ENCODE measurements at places on chromosomes 11 and 22.

DNA sequence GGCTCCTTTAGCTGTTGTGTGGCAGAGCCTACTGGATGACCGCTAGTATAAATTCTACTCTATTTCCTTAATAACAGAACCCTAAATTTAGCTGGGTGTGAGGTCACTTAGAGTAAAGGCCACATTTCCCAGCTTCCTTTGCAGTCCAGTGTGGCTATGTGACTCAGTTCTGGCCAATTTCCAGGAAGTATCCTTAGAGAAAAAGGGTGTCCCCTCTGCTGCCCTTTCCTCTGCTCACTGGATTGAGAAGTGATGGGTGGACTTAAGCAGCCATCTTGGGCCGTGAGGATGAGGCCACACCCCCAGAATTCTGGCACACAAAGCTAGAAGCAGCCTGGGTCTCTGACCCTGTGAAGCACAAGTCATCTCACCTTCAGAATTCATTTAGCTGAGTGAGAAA lies 11.7 kb upstream of the RASD2 start:
- no peak for DNase-seq

DNA sequence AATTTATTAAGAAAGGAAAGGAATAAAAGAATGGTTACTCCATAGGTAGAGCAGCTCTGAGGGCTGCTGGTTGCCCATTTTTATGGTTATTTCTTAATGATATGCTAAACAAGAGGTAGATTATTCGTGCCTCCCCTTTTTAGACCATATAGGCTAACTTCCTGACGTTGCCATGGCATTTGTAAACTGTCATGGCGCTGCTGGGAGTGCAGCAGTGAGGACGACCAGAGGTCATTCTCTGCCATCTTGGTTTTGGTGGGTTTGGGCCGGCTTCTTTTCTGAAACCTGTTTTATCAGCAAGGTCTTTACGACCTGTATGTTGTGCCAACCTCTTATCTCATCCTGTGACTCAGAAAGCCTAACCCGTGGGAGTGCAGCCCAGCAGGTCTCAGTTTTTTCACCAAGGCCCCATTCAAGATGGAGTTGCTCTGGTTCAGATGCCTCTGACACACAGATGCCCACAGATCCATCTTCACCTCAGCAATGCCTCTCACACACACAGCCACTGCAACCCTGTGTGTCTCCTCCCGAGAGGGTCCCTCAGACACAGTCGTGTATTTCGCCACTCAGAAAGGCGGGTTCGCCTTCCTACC lies 16.4 kb upstream of the JAM3 start:
- no peak for DNase-seq

DNA sequence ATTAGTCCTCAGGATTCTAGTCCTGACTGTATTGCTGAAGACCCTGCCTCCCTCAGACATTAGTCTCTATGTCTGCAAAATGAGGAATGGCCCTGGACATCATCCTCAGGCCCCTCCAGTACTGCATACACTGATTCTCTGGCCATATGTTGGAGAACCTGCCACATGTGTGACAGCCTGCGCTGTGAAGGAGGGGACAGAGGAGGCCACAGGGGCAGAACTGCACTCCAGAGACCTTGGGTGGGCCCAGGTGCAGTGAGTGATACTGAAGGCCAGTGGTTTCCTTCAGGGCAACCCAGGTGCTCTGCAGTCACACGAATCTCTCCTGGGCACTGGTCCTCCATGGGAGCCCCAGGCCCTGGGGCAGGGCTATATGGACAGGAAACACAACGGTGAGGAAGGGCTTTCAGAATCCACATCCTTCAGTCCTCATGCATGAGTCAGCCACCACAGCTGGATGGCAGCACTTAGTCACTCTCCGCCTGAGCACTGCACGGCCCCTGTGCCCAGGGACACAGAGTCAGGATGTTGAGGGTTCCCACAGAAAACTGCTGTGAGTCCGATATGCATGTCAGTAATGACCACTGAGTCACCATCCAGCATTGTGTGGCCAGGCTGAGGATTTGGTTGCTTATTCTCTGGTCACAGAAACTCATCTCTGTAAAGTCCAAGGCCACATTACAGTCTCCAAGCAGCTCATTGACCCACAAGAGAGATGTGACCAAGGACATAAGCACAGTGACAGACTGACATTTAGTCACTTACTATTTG lies 39.7 kb downstream of the ME3 start:
- peak; percentile 39 for DNase-seq

- DNase-seq, result no peak
These were observed 89.6 kb downstream of the FANCF start for GRCh38 chr11:22536071-22536470.

GRCh38 chr11:21552911-21553310 lies 640.0 kb upstream of the ANO5 start:
- peak; percentile 7 for DNase-seq

- DNase-seq, result no peak
These were observed 61.5 kb downstream of the MYEOV start for GRCh38 chr11:69355346-69355940.

- DNase-seq, result no peak
These were observed 53.1 kb downstream of the MAP6 start for GRCh38 chr11:75615751-75616150.

GRCh38 chr11:91527380-91528030 lies 697.1 kb upstream of the FAT3 start:
- DNase-seq, result peak; percentile 40

DNA sequence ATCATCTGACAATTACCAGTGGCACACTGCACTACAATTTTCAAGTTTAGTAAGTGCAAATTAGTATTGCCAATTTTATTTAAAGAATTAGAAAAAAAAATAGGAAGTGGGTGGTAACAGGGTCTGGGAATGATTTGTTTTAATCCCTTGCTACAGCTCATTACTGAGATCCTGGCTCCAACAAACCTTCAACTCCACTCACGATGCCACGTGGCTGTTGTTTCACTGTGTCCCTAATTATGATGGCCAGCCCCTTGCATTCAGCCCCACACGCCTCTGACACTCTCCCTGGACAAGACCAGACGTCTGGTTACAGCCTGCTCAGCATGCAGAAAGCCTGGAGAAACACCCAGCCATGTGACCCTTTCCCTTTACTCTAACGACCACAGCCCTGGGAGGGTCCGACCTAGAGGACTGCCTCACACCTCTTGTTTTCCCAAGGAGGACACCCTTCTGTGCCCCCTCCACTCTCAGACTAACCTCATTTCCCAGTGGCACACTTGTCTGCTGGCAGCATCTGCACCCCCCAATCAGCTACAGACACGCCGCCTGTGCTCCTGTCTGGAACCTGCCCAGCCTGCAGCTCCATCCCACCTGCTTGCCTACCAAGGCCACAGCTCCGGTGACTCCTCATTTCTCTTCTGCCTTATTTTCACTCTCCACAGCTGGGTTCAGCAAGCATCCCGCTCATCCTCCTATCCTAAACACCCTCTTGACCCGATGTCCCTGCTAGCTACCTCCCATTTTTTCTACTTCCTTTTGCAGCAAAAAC lies 18.5 kb upstream of the SLC25A1 start:
- DNase-seq, result no peak

GRCh38 chr11:120197251-120197891 lies 13.5 kb upstream of the OAF start:
- DNase-seq, result no peak
